ENCODE measurements at places on chromosomes 1 and 21.

GRCh38 chr1:33348676-33349080 lies 27.8 kb upstream of the A3GALT2 start:
- no peak for DNase-seq

DNA sequence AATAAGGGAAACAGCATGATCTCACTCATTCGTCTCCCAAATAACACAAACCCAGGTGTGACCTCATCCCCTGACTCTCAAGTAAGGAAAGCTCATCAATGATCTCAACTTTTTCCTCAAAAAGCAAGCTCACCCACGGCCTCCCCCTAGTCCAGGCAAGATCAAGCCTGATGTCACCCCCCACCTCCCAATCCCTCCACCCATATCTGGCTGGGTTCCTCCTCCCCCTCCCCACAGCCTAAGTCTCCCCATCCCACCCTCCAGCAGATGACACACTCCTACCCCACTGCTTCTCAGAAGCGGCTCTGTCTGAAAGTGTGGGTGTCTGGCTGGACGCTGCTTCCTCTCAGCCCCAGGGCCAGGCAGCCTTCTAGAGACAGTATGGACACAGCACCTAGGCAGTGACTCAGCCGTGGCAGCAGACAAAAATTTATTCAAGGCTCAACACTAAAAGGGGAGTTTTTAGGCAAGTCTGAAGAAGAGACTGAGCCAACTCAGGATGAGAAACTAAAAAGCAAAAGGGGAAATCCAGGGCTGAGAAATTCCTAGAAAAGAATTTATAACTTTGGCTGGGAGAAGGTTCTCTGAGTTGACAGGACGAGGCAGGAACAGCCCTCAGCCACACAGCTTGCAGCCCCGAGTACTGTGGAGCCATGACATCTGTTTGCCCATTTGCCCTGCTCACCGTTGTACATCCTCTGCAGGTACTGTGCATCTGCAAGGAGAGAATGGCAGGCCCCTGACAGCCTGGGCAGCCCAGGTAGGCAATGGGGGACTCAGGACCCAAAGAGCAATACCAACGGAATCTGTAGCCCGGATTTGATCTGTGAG lies 81.6 kb upstream of the LRRC8D start:
- DNase-seq = no peak

- DNase-seq = no peak
These were observed 1.7 kb downstream of the NECAP2 start for GRCh38 chr1:16442265-16442664.

- DNase-seq = no peak
These were observed 833.0 kb upstream of the ADAMTS5 start for GRCh38 chr21:27799861-27800260.

- DNase-seq = no peak
These were observed 995 bp upstream of the KIF26B start for GRCh38 chr1:245153552-245154428.

DNA sequence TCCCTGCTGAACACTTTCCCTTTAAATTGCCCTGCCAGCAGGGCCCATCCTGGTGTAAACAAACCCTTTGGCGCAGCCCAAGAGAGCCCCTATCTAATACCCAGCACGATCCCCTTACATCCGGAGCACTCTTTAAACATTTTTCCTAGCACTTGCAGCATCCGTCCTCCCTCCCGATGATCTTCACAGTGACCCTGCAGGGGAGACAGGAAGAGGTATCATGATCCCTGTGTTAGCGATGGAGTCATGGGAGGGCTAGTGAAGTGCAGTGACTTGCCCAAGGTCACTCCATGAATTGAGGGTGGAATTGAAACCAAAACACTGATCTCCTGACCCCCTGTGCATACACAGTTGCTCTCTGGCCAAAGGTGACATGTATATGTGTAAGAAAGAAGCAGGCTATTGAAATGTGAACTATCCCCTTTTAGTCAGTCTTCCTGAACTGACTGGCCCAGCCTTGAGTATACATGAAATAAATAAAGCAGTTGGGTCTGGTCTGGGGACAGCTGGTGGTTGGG lies 9.8 kb upstream of the KCNQ4 start:
- no peak for DNase-seq

DNA sequence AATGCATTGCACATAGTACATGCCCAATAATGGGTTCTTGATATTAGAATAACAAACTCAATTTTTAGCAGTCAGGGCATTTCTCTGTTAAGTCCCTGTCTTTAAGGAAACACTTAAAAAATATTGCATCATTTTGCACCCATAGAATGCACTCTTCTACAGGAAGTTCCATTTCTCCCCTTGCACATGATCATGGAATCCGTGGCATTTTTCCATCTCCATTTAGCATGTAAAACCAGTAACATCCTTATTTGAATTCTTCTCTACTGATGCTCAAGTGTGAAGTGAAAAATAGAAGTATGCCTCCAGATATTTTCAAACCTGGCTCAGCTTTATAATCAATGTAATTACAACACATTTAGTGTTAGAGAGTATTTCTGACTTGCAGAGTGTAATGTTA lies 192.8 kb downstream of the RWDD3 start:
- DNase-seq = no peak

All from stimulated activated CD8-positive, alpha-beta memory T cell treated with anti-CD3 and anti-CD28 coated beads, Interleukin-2, amount 100 ng/mL, for 1 hour (primary cell).